Epithelial cell of proximal tubule (primary cell): ENCODE measurements at places on chromosomes 2 and 18.

- DNase-seq: peak; percentile 68
These were observed 143.7 kb downstream of the TPO start for GRCh38 chr2:1556776-1557466.

DNA sequence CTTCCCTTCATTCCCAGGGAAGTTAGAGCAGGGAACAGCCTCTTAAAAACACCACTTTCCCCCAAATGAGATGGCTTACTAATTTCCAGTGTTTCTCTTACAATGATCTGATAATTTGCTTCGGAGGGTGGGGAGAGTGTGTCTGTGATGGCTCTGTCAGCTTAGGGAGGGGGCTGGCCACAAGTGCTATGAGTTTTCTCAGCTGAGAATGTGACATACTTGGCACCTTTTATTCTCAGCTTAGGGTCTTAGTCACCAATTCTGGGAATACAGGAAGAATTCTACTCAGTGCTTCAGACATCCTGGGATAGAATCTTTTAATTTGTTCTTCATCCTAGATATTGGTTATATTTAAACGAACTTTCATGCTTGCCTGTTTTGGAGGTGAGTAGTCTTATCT lies 64.4 kb downstream of the AOX1 start:
- no peak for DNase-seq

- DNase-seq: no peak
These were observed 6.2 kb downstream of the ASTL start for GRCh38 chr2:96131813-96132745.

DNA sequence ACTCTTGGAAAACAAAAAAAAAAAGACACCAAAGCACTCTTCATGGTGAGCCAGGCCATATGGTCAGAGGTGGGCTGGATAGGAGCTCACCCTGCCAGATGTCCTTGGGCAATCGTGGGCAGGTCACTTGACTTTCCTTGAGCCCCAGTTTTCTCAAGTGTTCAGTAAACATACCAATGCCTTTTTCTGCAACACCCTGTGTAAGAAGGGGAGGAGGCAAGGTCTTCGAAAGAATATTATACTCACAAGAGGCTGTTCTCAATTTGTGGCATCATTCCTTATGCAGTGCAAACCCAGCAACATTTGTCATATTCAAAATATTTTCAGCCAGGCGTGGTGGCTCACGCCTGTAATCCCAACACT lies 22.9 kb upstream of the TMEM87B start:
- no peak for DNase-seq

- no peak for DNase-seq
These were observed 64.8 kb upstream of the ALKAL2 start for GRCh38 chr2:352696-353095.

DNA sequence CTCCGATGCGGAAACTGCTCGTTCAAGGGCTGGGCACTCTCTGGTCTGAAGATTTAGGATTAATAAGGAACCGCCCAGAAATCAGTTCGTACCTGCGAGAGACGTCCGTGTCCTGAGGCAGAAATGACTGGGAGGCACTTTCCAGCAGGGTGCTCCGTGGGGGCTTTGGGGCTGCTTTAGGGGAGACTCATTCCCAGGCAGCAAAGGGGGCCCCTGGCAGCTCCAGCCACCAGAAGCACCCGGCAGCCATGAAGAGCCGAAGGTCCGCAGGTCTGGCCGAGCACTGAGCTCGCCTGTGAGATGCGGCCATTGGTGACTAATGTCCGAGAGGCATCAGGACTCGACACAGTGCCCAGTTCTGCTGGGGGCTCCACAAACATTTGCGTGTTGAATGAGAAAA lies 20.9 kb downstream of the KCNG2 start:
- no peak for DNase-seq

- DNase-seq: no peak
These were observed 286.7 kb upstream of the LRRTM1 start for GRCh38 chr2:80591233-80591632.

GRCh38 chr2:20431772-20432171 lies 15.1 kb upstream of the RHOB start:
- DNase-seq: no peak

DNA sequence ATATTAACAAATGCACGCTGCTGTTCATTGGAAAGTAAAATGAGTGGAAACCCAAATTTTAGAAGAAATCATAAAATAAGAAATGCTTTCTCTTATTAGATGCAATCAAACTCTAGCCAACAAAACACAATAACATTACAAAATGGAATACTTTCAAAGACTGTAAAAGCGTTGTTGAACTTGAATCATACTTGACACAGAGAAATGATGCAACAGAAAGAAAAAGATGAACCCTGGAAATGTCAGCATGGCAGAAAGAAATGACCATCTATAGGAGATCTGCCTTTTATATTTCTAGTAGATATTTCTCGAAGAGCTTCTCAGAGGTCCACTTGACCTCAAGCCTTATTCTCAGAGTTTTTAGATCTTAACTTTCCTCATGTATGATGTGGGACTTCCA lies 170.6 kb upstream of the MEIS1 start:
- no peak for DNase-seq

DNA sequence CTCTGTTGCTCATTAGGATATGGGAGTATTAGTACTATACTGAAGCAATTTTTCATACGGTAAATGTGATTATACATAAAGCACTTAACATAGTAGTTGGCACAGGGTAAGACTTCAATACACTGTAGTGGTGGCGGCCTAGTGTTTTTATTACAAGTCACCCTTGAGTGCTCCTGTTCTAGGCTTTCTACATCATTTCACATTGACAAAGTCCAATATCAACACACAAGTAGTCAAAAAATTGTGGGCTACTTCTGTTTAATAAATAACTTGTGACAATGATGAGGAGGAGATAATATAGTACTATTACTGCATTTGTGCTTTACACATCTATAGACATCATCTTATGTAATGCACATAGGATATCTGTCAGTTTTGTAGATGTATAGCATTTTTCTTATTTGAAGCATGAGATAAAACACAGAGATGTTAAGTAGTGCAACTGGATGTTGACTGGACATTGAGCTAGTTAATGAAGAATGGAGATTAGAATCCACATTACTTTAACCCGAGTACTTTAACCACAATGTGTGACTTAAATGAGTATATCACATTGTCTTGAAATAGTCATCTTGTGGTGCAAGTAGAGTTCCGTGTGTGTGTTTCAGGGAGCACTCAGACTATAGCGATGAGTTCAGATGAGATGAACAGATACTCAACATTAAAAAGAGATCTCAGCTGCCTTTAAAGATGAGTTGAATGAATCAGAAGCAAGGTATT lies 134.8 kb downstream of the ZNF385B start:
- peak; percentile 74 for DNase-seq

DNA sequence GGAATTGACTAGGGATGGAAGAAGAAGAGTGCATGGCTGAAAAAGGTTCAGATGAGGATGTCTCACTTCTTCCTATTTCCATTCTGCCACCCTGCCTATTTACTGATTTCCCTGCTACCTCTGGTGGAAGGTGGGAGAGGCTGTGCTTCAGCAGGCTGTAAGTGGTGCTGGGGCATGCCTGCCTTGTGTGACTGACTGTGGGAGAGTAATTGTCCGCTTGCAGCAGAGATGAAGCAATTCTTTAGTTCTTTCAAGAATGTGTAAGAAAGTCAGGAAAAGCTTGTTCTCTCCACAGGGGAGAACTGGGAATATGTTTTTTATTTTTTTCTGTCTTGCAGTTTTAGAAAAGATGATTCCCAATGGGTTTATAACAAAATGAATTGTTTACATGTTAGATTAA lies 72.5 kb upstream of the NYAP2 start:
- DNase-seq: no peak

GRCh38 chr2:234596696-234597575 lies 100.1 kb upstream of the ARL4C start:
- no peak for DNase-seq

DNA sequence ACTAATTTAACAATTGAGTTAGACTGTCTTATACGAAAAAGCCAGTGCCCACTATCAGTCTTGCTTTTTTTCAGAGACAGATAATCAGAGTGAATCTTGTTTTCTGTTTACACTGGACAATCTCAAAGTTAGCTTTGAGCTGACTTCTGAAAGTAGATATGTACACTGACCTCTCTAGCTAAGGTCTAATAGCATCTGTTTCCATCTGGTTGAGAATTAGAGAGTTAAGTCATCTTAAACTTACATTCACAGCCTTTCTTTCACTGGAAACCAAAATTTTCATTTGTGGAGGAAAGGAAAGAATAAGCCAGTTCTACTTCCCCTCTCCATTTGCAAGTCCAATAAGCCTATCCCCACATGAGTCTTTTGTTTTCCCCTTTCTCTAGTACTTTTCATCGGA lies 89.3 kb downstream of the VRK2 start:
- no peak for DNase-seq

DNA sequence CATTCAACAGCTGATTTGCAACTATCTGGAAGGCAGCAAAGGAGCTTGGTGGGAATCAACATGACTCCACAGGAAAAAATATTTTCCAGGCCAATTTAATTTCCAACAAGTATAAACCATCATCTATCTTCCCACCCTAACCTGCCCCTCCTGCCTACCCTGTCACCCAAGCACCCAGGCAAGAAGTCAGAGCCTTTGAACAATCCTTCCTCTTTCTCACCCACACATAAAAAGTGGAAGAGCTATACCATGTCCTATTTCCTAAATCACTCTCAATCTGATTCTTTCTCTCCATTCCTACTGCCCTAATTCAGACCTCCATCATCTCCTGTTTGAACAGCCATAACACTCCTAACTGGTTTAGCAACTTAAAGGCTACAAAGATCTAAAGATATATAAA lies 12.7 kb downstream of the SPIRE1 start:
- no peak for DNase-seq

- DNase-seq: no peak
These were observed 29.6 kb upstream of the RPRD1A start for GRCh38 chr18:36096955-36097354.

GRCh38 chr2:233352141-233352842 lies 2.0 kb upstream of the DGKD start:
- no peak for DNase-seq

GRCh38 chr2:217412721-217413120 lies 552.9 kb upstream of the TNP1 start:
- no peak for DNase-seq

- no peak for DNase-seq
These were observed 750.5 kb downstream of the LRP1B start for GRCh38 chr2:141380008-141380979.

DNA sequence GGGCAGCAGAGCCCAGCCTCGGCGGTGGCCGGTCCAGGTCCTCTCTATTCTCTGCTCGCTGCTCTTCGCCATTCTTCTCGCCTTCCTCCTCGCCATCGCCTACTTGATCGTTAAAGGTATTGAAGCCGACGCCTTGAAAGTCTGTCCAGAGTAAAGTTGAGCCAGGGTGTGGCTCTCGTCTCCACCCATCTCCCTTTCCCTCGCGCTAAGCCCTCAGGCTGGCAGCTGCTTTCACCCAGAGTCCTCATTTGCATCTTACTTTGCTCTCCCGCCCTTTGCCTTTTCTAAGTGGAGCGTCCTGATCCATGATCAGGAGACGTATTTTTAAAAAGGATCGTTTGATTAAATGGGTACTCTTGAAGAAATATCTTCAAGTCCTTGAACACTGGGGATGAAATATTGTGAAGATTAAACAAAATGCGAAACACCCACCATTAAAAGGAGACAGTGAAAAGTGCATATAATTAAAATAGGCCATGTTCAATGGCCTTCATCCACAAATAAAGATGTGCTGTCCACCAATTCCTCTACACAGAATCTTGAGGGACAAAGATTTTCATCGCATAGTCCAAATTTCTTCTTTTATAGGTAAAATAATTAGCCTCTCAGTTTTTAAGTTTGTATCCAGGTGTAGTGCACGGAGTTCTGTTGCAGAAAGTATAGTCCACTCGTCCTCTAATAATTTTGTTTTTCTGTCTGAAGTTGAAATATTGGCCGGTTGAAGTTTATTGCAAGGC lies 657 bp downstream of the ARL6IP6 start:
- no peak for DNase-seq

GRCh38 chr2:129760669-129761068 lies 218.8 kb upstream of the RAB6C start:
- no peak for DNase-seq

- no peak for DNase-seq
These were observed 168.5 kb downstream of the SPP2 start for GRCh38 chr2:234219046-234219310.

- no peak for DNase-seq
These were observed 1.2 kb downstream of the ANKRD53 start for GRCh38 chr2:70979626-70980025.

- DNase-seq: no peak
These were observed 142.0 kb downstream of the TSN start for GRCh38 chr2:121897335-121897970.

DNA sequence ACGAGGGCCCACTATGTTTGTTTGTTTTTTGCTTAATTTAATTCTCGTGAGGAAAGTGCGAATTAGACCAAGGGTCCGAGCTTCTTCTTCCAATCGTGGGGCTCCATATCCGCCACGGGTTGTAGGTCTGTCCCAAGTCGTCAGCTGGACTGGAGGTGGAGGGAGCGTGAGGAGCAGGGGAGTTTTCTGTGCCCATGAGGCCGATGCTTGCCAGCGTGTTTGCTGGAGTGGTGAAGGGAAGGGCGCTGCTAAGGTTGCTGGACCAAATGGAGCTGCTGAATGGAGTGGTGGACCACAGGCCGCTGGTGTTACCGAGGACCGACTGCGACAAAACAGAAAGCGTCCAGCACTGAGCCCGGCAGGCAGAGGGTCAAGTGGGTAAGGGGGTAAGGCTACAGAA lies 43.7 kb downstream of the ZAP70 start:
- no peak for DNase-seq

DNA sequence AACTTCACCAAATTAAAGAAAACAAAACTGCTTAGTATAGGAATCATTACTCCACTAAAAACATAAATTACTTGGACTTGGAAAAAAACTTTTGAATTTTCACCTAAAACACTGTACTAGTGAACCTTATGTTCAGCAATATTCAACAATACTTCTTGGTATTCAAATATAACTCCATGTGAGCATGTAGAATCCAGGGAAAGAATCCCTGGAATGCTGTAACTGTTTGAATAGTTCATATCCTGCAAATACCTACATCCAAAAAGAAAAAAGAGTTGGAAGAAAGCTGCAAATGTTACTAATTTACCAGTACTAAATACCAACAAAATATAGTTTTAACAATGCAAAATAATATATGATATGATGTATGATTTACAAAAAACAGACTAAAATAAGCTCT lies 65.4 kb downstream of the IKZF2 start:
- DNase-seq: no peak
